ENCODE measurements at places on chromosomes 7 and 10.

GRCh38 chr10:97782455-97783228, 10.8 kb upstream of the SFRP5 start:
- DNase-seq, result no peak

DNA sequence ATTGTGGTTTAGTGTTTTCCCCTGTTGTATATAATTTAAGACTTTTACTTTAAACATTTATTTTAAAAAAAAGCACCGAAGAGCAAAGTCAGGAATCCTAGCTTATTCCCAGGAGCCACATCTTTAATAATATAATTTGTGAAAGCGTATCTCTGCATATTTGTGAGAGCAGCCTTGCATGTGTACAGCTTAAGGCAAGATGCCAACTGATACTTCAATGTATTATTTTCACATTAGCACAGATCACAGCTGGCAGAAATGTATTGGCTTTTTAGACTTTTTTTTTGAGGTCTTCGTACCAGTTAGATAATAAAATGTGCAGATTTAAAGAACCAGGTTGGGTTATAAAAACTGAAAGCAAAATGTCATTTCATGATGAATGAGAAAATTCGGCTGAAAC, 845.7 kb upstream of the POT1 start:
- no peak for DNase-seq

DNA sequence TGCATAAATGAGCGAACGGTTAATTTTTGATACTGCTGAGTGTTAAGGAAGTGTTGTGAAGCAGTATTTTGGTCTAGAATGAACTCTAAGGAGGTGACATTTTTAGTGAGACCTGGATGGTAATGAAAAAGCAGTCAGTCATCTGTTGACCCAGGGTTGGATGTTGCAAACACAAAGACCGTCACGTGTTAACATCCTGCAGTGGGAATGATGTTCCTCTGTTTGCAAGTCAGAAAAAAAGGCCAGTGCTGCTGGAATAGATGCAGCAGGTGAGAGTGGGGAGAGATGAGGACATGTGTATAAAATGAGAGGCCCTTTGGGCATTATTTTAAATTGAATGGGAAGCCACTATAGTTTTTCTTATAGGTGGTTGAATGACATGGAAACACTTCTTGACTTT, 39.3 kb downstream of the INSYN2A start:
- DNase-seq, result no peak

DNA sequence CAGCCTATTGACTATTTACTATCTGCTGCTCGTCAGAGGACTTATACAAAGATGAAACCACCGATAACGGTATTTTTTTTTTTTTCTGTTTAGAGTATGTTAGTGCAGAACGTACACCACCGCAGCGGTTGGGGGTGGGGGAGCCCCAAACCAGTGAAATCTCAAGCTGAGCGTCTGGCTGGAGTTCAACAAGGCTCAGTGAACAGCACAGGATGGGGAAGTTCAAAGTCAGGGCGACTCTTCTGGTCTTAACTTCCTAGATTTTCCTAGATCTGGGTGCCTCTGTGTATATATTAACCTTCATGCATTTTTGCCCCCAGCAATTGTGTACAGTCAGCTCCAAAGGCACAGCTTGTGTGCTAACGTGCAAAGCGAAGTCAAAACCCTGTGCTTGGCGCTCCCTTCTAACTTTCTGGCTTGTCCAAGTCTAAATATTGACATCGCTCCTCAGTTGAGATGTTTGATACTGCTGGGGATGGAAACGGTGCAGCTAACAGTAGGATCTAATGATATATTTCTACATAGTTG, 1.1 kb downstream of the RHOBTB1 start:
- DNase-seq, result no peak

DNA sequence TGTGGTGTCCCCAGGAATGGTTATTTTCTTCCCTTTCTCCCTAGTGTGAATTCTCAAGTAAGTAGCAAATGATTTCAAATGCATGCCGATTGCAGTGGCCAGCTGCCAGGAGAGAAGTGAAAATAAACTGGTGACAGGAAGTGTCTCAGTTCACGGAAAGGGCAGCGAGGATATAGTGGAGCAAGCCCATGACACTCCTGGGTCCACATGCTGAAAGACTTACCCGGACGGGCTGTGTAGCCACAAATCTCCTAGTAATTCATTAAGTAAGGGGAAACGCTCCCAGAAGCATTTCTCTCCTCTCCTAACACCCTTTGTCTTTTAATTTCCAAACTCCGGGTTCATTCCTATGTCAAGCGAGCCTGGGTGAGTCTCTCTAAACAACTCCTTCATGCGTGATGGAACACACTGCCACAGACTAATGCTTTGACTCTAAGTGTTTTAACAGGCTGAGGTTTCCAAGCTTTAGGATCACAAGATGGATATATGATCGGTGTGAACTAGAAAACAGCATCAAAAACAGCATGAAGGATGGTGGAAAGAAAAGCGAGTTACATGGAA, 125.6 kb downstream of the CYP26A1 start:
- DNase-seq, result no peak

DNA sequence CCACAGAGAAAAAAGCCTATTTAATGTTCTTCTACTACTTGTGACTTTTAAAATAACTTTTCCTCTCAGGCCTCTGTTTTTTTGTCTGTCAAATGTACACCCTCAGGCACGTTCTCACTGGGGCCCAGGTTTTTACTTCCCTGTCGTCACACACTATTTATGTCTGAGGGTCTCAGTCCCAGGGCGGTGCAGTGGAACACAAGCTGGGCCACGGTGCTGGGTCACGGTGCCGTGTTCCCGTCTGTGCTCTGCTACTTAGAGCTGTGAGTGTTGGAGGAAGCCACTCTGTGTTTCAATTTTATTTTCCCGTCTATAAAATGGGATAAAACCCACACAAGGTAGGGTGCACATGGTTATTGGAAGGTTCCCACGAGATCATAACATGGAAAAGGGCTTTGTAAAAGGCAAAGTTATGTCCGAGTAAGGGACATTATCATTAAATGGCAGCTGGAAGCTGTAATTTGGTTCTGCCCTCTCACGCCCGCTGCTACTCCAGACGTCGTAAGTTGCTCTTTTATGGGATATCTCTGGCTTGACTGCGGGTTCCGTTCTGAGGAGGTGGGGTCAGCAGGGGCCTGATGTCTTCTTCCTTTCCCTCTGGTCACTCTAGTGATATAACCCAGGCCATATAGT, 25.2 kb downstream of the ZNF775 start:
- no peak for DNase-seq

GRCh38 chr10:76337641-76338040, 906.2 kb downstream of the LRMDA start:
- no peak for DNase-seq

GRCh38 chr10:78925800-78926319, 142.9 kb upstream of the ZMIZ1 start:
- no peak for DNase-seq

DNA sequence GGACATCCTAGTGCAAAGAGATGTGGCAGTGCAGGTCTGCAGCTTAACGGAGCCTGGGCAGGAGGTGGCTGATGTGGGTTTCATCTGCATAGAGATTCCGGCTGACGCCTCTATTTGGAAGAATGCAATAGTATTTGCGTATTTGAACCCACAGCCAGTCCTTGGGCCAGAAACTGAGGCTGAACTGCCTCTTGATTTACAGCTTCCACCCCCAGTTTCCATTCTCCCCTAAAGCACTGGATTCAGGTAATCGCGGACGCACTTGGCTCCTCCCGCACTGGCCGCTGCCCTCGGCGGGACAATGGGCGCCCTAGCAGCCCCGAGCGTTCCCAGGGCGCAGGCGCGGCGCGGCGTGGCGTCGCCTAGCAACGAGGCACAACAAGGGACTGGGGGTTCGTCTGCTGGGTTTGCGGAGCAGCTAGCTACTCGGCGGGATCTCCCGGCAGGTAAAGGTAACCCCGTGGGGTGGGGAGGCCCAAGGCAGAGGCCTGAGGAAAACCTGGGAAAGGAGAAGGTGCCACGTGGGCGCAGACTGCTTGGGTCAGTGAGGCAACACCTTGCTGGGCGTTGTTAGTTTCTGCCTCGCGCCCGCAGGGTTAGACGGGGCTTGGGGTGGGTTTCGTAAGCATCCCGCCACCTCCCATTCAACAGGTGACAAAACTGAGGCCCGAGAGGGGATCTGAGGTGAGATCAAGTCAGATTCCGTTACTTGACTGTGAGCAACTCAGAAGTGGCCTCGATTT, at the start of gene ARMC3:
Gene ARMC3, plus strand, starts transcription at position 393 of the 743 bp plus-strand sequence. CDS start 3,944 bp downstream, outside the sequence.
- peak; percentile 68 for DNase-seq

- no peak for DNase-seq
These were observed 155.7 kb downstream of the LCOR start for GRCh38 chr10:96987842-96988175.

DNA sequence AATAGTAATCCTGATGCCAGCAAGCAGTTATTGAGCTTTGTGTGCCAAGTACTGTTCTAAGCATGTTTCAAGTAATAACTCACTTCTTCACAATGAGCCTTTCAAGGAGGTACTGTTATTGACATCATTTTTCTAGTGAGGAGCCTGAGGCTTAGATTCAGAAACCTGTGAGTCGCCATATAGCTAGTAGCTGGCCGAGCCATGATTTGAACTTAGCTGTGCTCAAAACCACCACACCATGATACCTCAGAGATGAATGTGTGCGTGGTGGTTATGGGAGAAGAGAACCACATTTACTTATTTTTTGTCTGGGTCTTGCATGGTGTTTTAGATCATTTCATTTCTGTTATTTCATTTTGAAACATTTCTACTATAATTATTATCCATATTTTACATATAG, 578.9 kb downstream of the AUTS2 start:
- DNase-seq, result no peak

- DNase-seq, result no peak
These were observed 11.8 kb upstream of the SLC13A1 start for GRCh38 chr7:123211545-123211944.

- no peak for DNase-seq
These were observed 884.6 kb upstream of the GHITM start for GRCh38 chr10:83254698-83255097.

DNA sequence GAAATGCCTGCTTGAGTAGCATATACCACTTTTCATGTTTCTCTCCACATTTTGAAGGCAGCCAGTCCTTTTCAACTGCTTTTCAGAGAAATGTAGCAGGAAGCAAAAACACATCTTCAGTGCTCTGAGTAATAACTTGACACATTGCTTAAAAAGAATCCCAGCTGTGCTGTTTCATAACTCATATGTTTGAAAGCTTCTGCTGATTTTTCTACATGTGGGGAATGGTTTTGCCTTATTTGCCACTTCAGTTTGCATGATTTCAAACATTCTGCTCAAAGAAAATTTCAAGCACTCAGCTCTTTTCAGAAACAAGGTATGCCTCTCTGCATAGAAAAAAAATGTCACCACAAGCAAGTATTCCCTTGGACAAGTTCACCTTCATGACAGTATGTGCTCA, 732.8 kb downstream of the POM121L12 start:
- no peak for DNase-seq

- DNase-seq, result no peak
These were observed 26.6 kb upstream of the GJD4 start for GRCh38 chr10:35578618-35578956.

DNA sequence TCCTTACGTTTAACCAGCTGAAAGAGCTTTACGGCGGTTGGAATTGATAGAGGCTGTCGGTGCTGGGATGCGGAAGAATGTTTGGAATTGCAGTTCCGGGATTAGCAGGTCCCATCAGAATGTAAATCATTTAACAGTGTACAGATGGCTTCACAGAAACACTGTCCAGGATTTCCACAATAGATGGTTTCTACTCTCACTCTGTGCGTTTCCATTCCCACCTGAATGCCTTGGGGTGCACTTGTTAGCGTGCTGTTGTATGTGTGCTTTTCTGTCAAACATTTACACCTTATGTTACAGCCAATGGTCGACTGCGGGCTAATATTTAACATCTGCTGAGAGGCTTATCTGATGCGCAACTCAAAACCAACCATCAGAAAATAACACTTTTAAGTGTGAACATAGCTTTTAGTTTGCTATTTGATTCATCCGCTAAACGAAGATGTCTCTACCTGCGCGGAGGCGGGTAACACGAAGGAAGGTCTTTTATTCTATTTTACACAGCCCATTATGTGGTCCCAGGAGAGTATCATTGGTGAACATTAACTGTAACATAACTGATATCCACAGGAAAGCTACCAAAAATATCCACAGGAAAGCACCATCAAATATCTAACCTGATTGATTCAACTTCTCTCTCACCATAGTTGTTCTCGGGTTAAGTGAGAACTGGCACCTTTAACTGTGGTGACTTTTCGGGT, 179.0 kb downstream of the PRPF18 start:
- DNase-seq, result no peak

DNA sequence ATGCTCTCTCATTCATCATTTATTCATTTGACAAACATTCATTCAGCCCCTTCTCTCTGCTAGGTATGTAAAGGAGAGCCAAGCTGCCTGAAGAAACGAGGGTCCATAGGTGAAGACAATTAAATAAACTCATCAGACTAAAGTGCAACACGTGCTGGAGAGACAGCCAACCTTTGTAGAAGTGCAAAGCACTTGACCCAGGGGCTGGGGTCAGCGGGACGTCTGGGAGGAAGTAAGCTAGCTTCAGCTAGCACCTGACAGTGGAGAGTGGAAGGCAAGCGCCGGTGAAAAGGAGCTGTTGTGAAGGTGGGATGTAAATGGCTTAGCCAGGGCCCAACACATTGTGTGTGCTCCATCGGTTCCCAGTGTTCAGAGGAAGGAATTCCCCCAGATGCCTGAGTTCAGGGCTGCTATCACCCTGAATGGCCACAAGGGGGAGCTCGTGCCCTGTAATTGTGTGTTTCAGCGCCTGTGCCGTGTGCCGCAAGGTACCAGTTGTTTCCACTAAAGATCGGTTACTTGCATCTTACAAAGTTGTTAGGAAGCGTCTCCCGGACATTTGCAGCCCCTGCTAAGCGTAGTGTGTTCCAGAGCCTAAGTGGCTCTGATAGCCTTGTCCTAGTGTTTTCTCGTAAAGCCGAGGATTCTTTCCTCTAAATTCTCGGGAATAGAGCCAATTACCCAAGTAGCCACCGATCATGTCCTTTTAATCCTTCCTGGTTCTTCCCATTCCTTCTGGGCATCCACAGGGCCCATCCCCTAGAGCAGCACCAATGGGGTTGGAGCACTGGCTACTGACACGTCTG, 30.6 kb downstream of the TLX1 start:
- DNase-seq, result peak; percentile 63

GRCh38 chr10:131845505-131846239, 55.1 kb upstream of the PPP2R2D start:
- DNase-seq, result no peak

- no peak for DNase-seq
These were observed 1.6 kb upstream of the CASD1 start for GRCh38 chr7:94507962-94508361.

DNA sequence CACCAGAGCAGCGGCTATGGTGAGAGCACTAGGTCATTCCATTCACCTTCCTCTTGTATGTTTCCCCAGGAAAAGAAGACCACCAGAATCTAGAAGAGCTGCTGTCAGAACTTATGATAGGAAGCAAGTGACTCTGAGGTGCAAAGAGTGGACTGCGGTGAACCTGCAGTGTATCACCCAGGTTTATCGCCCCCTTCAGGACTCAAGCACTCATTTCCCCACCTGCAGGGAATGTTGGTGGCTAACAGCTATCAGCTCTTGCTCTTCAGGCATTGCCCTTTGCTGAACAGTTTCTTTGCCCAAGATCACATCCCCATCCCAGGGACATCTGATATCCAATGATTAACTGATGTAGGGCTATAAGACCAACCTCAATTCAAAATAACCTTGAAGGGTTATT, 66.3 kb upstream of the IL6 start:
- DNase-seq, result no peak

- DNase-seq, result no peak
These were observed 862.5 kb downstream of the KCNMA1 start for GRCh38 chr10:76774987-76775603.
